CD4-positive, alpha-beta T cell treated with Interleukin-17A for 4 hours (primary cell): ENCODE measurements at places on chromosomes 6 and 20.

DNA sequence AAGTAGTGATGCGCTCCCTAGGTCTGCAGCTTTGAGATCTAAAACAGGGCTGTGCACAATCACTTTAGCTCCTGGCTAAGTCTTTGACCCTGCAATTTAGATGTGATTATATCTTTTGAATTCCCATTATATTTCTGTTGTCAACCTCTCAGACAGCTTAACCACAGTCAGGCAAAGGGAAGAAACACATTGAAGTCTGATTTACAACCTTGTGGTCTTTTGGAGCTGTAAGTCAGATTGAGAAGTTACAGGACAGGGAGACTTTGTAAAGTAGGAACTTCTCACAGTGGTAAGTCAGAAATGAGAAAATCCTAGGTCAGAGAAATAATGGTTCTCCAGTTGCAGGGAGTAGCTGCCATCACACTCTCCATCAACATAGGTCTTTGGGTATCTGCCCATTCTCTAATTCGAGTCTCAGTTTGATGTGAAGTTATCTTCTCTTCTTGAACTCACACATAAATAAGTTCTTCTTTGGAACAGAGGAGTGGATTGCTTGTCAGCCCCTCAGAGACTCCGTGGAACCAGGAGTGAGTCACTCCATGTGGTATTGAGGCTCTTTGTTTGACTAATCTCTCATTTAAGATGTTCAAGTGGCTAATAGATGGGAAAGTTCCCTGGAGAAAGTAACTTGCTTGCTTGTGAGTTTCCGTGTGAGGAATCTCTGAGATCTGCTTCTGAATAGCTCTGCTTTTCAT lies 35.0 kb upstream of the SGK1 start:
- DNase-seq, result no peak

DNA sequence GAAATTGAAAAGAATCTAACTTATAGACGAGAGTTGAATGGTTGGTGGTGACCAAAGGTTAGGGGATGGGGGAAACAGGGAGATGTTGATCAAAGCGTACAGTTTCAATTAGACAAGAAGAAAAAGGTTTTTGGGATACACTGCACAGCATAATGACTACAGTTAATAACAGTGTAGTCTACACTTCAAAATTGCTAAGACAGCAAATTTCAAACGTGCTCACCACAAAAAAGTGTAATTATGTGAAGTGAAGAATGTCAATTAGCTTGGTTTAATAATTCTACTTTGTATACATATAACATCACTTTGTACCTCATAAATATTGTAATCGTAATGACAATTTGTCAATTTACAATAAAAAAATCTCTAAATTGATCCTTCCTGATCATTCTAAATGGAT lies 267.5 kb downstream of the RNGTT start:
- DNase-seq, result no peak

GRCh38 chr6:139753198-139753861 lies 378.9 kb upstream of the CITED2 start:
- DNase-seq, result no peak

- DNase-seq, result no peak
Measured at GRCh38 chr6:151004383-151005024, 139.0 kb downstream of the MTHFD1L start.

- no peak for DNase-seq
Measured at GRCh38 chr6:36717871-36718540, 20.4 kb downstream of the RAB44 start.

DNA sequence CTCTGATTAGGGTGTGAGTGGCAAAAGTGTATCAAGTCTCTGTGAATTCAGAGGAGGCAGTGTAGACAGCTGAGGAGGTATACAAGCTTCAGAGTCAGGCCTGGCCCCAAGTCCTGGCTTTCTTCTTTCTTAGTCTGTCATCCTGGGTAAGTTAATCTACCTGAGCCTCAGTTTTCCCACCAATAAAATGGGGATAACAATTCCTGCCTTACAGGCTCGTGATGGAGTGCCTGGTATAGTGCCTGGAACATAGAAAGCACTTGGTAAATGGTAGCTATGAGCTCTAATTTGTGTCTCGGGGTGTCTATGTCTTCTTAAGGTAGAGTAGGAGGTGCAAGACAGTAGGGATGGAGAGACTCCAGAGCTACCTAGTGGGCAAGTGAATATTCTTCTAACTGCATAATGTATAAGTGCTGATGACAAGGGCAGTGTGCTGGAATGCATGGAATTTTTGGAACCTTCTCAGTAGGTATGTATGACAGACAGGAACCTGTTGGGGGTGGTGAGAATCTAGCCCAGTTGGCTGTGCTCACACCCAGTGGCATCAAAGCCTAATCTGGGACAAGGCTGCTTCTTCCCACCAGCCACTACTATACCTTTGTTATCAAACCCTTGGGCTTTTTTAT lies 4.0 kb upstream of the SCUBE3 start:
- no peak for DNase-seq

DNA sequence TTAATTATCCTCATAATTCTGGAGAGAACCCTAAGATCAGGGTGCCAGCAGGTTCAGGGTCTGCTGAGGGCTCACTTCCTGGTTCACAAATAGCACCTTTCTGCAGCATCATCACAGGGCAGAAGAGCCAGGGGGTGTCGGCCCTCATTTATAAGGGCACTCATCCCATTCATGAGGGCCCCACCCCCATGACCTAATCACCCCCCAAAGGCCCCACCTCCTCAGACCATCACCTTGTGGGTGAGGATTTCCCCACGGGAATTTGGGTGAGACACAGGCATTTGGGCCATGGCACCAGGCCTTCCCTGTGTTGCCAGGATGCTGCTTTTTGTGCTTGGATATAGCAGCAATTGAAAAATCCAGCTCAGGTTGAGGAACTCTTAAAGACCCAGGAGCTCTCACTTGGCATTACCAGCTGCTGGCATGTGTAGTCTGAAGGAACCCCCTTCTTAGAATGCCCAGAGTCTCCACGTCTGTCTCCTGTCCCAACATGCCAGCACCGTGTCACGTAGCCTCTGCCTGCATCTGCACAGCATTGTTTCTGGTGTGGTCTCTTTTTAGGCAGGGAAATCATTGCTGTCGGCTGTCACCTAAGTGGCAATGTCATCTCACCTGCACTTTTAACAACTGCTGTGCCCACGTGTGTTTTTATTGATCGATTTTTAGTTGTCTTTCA lies 71.5 kb downstream of the RPP40 start:
- no peak for DNase-seq

GRCh38 chr6:147156218-147156617 lies 48.0 kb upstream of the STXBP5 start:
- DNase-seq, result no peak

- no peak for DNase-seq
Measured at GRCh38 chr6:150373260-150373701, 4.5 kb downstream of the IYD start.

- no peak for DNase-seq
Measured at GRCh38 chr6:150269857-150270223, 99.0 kb upstream of the IYD start.

GRCh38 chr6:40841721-40842120 lies 197.3 kb downstream of the UNC5CL start:
- DNase-seq, result no peak

- no peak for DNase-seq
Measured at GRCh38 chr6:4687989-4688947, 87.9 kb upstream of the CDYL start.

- DNase-seq, result no peak
Measured at GRCh38 chr6:124064317-124065113, 260.9 kb downstream of the NKAIN2 start.

GRCh38 chr6:30888816-30889495 lies 4.6 kb downstream of the DDR1 start:
- DNase-seq, result no peak

DNA sequence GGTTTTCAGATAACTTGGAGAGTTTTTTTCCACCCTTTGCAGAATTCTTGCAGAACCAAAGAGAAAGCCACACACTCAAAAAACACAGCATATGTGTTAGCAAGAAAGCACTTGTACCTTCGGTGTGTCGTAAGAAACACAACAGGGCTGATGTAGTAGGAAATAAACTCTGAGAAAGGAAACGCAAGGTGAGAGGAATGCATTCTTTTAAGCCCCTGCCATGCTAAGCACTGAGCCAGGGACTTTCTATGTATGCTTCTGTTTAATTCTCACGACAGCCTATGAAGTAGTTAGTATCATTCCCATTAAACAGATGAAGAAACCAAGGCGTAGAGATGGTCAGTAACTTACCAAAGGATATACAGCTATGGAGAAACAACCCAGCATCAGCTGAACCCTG lies 23.1 kb downstream of the NEDD9 start:
- no peak for DNase-seq

DNA sequence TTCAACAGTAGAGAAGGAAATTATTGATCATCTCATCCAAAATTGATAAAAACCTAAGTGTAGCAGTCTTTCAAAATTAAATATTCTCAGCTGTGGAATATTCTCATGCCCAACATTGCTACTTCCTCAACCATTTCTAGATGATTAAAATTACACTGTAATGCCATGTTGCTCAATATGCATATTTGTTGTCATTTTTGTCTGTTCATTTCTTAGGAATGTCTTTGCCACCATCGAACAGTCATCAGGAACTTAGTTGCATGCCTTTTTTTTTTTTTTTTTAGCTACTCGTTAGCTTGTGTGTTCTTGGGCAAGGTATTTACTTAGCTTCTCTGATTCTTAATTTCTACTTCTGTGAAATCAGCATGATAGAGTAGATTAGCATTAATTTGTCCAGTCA lies 188.6 kb downstream of the DTNBP1 start:
- no peak for DNase-seq

DNA sequence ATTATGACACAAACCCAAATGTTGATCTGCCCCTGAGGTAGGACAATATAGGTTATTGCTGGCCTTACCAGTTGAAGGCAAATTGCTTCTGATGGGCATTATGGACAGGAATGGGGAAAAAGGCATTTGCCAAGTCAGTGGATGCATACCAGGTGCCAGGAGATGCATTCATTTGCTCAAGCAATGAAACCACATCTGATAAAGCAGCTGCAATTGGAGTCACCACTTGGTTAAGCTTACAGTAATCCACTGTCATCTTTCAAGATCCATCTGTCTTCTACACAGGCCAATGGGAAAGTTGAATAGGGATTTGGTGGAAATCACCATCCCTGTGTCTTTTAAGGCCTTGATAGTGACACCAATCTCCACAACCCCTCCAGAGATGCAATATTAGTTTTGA lies 648.6 kb downstream of the COL12A1 start:
- DNase-seq, result no peak

DNA sequence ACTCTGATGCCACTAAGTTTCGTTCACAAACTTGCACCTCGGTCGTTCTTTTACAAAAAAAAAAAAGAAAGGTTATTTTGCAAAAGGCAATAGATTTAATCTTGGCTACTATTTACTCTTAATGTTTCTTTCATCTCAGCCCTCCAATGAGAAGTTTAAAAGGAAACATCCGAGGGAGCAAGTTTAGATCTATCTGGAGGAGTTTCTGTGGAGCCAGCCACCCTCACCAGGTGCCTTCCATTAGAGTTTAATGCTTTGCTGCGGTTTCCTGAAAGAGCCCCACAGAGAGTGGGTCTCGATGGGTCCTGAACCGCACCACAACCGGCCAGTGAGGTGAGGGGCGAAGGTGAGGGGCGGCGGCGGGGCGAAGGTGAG lies 632 bp downstream of the PRKN start:
- peak; percentile 31 for DNase-seq

- DNase-seq, result no peak
Measured at GRCh38 chr20:34904202-34904621, 27.8 kb downstream of the ACSS2 start.

GRCh38 chr20:13765868-13766416 lies 18.8 kb downstream of the ESF1 start:
- DNase-seq, result no peak

DNA sequence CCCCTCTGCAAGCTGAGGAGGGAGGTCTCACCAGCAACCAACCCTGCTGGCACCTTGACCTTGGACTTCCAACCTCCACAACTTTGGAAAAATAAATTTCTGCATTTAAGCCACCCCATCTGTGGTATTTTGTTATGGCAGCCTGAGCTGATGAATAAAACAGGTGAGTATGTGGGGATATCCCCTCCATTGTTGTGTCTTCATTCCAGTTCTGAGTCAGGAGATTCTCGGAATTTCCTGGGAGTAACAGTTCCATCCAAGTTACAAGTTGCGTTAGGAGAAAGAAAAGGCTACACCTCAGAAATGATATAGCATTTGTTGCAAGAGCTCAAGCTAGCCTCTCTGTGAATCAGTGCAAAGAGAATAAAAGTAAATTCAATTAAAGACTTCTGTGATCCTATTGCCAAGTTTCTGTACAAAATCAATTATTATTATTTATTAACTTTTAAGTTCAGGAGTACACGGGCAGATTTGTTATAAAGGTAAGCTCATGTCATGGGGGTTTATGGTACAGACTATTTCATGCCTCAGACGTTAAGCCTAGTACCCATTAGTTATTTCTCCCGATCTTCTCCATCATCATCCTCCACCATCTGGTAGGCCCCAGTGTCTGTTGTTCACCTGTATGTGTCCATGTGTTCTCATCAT lies 153.0 kb downstream of the NKAIN2 start:
- DNase-seq, result no peak

- DNase-seq, result no peak
Measured at GRCh38 chr6:143965503-143966171, 42.4 kb downstream of the PLAGL1 start.

- DNase-seq, result no peak
Measured at GRCh38 chr20:13401596-13401995, 180.5 kb downstream of the ISM1 start.

DNA sequence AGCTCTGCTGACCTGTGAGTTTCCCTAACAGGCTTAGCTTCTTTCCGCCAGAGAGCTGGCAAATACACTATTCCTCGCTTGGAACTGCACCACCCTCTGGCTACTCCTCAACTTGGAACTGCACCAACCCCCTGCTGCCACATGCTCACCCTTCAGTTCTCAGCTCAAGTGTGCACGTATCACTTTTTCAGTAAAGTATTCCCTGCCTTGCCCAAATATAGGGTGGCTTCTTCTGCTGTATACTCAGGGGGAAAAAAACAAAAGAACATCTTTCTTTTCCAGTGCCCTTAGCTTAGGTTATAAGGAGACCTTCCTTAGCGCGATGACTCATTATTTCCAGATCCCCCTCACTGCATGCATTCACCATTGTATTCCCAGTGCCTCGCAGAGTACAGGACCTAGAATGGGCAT lies 21.2 kb downstream of the GNAS-AS1 start:
- no peak for DNase-seq
